Stimulated activated CD4-positive, alpha-beta T cell treated with anti-CD3 and anti-CD28 coated beads, Interleukin-1b, Interleukin-23, amount 100 ng/mL, for 1 hour (primary cell): ENCODE measurements at places on chromosomes 7 and 10.

DNA sequence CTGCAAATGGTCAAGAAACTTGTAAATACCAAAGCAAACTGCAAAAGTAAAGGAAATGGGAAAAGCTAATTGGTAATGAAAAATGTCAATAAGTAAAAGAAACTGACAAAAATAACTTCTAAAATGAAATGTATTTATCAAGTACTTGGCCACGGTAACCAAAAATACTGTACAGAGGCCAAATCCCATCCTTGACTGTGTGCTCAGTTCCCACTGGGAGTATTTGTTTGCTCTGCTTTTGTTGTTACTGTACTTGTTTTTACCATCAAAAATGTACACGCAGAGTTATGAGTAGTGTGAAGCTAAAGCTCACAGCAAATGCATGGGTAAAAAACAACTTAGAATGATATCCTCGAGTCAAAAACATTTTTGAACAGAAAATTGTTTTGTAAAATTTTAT lies 31.1 kb downstream of the ENKUR start:
- DNase-seq = no peak

DNA sequence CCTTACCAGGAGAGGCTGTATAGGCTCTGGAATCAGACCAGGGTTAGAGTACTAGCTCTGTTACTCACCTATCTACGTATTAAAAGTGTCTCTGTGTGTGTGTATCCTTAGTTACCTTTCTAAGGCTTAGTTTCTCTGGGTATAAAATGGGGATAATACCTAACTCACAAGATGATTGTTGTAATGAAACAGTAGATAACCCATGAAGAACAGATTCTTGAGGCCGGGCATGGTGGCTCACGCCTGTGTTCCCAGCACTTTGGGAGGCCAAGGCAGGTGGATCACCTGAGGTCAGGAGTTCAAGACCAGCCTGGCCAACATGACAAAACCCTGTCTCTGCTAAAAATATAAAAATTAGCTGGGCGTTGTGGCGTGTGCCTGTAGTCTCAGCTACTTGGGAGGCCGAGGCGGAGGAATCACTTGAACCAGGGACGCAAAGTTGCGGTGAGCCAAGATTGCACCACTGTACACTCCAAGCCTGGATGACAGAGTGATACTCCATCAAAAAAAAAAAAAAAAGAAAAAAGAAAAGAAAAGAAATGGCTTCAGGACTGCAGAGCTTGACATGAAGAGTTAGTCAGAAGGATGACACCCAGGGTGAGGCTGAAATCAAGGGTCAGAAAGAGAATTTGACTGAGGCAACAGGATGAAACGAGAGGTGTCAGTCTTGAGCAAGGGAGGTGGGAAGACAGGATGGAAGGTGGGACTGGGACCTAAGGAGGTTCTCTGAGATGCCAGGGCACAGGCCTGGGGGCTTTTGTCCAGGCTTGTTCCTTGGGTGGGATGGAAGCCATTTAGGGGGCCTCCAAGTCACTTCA lies 33.4 kb downstream of the PRKAR2B start:
- no peak for DNase-seq

- DNase-seq = no peak
These were observed 252.8 kb downstream of the ZMYND11 start for GRCh38 chr10:387909-388660.

DNA sequence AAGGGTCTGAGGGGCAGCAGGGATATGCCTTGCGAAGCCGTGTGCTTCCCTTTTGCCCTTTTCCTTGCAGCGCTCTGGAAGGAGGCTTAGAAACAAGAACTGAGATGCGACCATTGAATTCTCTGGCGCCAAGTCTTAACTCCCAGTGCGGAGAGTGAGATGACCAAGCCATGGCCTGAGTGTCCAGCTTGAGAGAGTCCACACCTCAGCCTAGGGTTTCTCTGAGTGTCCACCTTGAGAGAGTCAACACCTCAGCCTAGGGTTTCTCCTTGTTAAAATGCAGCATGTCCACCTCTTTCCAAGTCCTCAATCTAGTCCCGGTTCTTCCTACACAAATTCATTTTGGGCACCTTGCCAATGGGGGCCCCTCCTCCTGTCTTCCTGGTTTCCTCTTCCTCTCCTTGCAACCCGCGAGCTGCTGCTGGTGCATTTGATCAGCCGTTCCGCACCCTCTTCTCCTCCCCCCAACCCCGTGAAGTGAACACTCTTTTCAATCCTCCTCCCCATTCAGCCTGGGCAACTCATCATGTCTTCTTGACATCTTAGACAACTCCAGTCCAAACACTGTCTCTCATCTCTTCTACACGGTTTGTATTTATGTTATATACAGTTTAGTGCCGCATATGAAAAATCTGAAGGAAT lies 178.2 kb upstream of the PITRM1 start:
- no peak for DNase-seq

DNA sequence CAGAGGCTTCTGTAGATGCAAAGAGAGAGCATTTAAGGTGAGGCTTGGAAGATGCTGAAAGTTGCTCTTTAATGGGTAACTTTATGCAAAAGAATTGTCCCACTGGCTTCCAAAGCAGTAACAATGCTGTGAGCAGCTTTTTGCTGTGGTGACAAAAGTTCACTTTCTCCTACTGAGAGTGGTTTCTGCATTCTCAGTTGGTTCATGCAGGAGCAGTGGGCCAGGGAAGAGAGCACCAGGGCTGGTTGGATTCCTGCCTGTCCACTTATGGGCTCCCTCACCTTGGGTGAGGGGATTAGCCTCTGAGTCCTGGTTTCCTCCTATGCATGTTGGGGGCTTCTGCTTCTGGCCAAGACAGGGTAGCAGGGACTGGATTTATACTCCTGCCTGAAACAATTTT lies 31.1 kb upstream of the GOLGA7B start:
- DNase-seq = no peak

GRCh38 chr10:30373596-30374327 lies 24.7 kb upstream of the MTPAP start:
- no peak for DNase-seq

DNA sequence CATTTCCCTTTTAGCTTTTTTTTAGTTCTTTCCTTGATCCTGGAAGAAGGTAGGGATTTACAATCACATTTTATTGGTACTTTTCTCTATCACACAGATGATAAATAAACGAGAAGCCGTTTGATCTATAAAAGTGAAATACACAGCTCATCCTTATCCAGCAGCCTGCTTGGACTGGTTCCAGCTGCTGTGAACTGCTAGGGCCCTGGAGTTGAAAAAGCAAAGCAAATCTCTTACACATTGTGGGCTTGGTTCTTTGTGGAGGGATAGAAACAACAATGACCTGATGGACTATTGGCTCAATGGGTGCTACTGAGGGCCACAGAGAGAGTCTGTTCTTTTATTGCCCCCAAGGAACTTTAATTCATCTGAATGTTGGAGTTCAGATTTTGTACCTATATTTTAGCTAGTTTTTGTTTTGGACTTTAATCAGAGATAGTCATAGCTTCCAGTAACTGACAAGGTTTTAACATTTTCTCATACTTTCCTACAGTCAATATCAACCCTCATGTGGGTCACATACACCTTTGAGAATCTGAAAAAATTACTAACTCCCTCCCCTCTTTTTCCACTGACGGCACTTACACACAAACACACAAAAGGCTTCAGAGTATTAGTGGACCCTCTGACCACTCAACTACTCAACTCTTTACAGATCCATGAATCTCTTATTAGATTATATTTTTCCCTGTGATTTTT lies 91.6 kb upstream of the CCDC6 start:
- DNase-seq = no peak

- no peak for DNase-seq
These were observed 160.7 kb downstream of the PTPN20 start for GRCh38 chr10:47071891-47072290.

DNA sequence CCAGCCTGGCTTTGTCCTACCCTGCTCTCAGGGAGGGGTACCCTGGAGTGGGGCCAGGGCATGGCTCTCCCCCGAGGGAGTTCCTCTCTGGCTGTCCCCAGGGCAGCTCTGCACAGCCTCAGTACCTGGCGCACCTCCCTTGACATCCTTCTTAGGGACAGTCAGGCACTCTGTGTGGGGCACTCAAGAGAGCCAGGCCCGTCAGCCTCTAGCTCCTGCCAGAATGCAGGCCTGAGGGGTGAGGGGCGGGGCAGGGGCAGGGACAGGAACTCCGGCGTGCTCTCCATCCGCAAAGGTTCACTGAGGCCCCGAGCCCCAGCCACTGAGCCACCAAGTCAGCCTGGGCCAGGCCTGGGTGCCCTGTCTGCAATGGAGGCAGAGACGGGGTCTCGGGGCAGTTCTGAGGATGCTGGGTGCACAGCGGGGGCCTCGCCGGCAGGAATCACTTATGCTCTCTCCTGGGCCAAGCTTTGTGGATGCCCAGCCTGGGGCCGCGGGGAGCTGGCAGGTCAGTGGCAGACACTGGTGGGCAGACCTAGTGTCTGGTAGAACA lies 10.1 kb downstream of the LIMK1 start:
- DNase-seq = no peak

GRCh38 chr7:96723622-96724021 lies 14.0 kb upstream of the SEM1 start:
- DNase-seq = no peak

DNA sequence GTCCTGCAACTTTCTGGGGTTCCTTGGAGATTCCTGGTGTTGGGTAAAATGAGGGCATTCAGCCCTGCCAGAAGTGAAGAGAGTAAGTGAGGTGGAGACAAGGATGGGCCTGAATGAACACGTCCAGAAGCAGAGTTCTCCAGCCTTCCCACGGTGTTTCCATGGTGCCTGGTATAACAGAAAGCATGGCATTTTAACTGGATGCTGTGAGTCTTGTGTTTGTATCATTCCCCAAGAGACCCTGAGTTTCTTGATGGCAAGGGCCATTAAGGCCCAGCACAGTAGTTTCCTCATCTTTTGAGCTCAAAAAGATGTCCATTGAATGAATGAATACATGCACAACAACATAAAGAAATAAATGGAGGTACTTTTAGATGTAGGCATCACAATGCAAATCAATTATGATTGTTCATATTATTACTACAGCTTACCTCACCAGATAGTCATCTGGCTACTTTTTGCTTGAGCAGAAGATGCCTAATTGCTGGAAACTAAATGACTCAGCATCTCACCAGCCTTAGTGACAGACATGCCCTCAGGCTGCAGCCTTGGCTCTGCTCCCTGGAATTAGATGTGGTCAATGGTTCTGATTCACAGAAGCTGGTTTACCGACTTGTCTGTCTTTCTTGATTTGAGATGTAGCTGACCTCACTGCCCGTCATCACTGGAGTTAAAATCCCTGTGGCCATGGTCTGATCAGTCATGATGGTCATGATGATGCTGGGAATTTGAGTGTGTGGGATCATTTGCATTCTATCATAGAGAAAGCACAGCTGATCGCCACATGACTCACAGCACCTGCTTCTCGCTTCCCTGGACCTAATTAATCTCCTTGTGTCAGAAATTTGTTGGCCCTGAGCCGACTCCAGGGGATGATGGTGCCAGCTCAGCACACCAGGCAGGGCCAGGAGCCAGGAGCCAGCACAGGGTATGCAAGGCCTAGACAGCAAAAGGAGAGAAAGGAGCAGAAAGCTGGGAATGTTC lies 83.9 kb downstream of the CXCL12 start:
- DNase-seq = no peak

- no peak for DNase-seq
These were observed 32.0 kb upstream of the RBM20 start for GRCh38 chr10:110612087-110612486.

DNA sequence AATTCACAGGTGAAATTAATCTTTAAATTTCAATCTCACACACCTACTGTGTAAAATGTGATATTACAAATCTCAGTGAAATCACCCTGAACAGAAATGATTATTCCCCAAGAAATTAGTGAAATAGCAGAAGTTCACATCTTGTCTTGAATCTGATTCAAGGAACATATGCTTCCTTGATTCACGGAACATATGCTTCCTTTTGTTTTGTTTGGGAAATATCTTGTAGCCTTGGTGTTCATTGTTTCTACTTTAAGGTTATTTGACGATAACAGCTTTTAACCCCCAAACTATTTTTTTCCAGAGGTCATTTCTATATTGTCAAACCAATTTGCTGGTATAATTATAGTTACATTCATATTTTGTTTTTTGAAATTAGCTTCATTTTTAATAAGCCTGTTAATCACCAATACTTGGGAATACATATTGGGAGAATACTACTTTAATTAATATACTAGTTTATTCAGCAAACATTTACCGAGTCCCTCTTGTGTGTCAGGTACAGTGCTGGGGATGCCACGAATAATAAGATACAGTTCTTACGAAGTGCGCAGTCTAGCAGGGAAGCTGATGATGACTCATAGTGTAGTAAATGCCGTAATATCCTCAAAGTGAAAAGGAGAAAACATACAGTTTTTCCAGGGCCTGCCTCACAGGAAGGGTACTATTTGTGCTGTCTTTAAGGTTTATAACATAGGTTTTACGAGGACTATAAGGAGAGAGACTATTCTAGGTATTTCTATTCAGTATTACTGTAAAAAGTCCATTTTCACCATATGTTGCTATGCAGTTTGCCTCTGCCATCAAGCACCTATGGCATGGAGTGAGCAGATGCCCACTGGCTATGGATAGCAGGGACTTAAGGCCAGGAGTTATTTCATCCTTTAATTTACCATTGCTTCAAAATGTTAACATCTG lies 32.5 kb downstream of the PRKAR2B start:
- DNase-seq = no peak

DNA sequence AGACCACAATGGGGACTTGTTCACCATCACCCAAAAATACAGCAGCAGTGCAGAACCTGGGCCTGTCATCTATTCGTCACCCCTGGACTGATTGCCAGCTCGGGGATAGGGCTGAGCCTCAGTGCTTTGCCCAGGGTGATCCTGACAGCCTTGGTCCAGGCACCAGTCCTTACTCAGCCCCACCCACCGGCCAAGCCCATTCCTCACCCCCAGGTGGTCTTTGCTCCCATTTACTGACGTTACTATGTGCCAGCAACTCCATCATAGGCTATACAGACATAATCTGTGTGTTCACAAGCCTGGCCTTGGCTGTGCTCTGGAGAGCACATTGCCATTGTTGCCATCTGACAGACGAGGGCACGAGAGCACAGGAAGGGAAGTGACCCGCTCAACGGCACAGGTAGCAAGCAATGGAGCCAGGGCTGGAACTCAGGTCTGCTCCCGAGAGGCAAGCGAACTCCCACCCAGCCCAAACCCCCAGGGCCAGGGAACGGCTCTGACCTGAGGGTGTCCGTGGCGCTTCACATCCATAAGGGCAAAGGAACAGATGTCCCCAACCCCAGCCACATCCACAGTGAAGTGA lies 6.8 kb downstream of the ATG9B start:
- DNase-seq = no peak

GRCh38 chr10:106506526-106507283 lies 657.8 kb downstream of the SORCS1 start:
- DNase-seq = no peak

DNA sequence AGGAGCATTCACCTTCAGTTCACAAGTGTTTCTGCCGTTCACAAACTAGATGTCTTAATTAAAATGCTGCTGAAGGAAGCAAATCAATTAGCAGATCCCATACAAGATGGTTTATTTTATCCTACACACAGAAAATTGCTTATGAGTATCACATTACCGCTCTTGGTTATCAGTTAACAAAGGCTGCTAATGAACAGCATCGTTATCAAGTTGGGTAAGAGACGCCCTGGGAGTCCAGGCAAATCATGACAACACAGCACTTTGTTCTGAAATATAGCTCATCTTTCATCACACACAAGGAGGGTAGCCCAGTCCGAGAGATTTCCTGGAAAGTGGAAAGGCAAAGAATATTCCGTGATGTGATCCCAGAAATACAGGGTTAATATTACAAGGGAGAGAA lies 20.8 kb upstream of the FAM170B start:
- DNase-seq = no peak
